Endodermal cell (in vitro differentiated cells): ENCODE measurements at places on chromosomes 7 and 10. TPM values are rescaled to one million over a fixed set of nuclear protein-coding genes. Genes with fewer than 3 reads are reported as not detected.

Gene EGFR
- 4.2 and 5.0 TPM in 2 replicates for total RNA-seq

Gene SHLD2
- total RNA-seq = 22.2 to 34.9 TPM (median 30.5 TPM) in 3 replicates

Gene CNPY1
- total RNA-seq = 0.33 to 0.48 TPM in 2 of 3 replicates, not detected in the other

Gene CYP2C19
- not detected in 3 replicates for total RNA-seq

Gene PLEKHS1
- total RNA-seq = not detected in 2 replicates

Gene CPN1
- 0.63 and 1.3 TPM in 2 replicates for total RNA-seq

Gene ADRB1
- 0.12 TPM in 1 of 3 replicates, not detected in the others for total RNA-seq

Gene HOXA5
- not detected in 2 replicates for total RNA-seq

Gene CALML5
- not detected in 3 replicates for total RNA-seq

Gene OR2A5
- not detected in 3 replicates for total RNA-seq

Gene GFRA1
- 3.1 and 4.4 TPM in 2 replicates for total RNA-seq

Gene MKI67
- 71.2 and 74.8 TPM in 2 replicates for total RNA-seq

Gene TBL2
- 59.7 to 68.4 TPM (median 61.4 TPM) in 3 replicates for total RNA-seq

Gene CALML3
- total RNA-seq = not detected in 3 replicates

Gene GLI3
- total RNA-seq = 2.7 and 4.7 TPM in 2 replicates

Gene LEP
- total RNA-seq = not detected in 3 replicates

Gene SPAM1
- 0.18 and 0.32 TPM in 2 replicates for total RNA-seq

Gene SPDYE2B
- not detected in 2 replicates for total RNA-seq

Gene PKD2L1
- not detected in 2 replicates for total RNA-seq

Gene MALRD1
- total RNA-seq = 1.1 to 2.6 TPM (median 1.5 TPM) in 3 replicates
